ENCODE measurements at places on chromosomes 4 and X.

DNA sequence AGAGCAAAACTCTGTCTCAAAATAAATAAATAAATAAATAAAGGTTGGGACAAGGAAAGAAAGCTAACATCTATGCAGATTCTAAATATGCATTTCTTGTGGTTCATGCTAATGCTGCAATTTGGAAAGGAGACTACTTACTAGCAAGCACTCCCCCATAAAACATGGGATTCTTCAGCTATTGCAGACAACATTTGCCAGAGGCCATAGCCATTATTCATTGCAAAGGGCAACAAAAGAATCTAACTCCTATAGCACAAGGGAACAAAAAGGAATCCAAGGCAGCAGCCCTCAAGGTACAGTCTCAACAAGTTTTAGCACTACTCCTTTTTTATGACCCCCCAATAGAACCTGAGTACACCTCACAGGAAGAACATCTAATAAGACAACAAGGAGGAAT lies 8.0 kb upstream of the HERC5 start:
- no peak for DNase-seq

DNA sequence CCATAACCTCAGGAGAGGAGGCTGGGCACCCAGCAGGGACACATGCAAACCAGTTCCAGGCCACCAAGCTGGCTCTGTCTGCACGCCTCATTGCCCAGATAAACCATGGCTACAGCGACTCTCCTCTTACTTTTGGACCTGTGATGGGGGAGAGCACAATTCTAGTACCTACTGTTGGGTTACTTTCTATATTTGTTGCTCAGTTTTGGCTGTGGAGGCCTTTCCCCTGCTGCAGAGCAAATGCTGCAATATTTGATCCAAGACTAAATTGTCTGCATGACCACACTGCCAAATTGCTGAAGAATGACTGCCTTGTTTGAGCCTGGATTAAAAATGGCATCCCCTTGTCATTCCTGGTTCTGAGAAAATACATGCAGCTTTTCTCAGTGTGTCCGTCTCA lies 253.5 kb downstream of the ARHGAP10 start:
- DNase-seq: no peak

- no peak for DNase-seq
Observed at GRCh38 chrX:122439831-122440230, 744.2 kb upstream of the GRIA3 start.

GRCh38 chr4:165325732-165326512 lies 1.5 kb upstream of the MSMO1 start:
- DNase-seq: no peak

DNA sequence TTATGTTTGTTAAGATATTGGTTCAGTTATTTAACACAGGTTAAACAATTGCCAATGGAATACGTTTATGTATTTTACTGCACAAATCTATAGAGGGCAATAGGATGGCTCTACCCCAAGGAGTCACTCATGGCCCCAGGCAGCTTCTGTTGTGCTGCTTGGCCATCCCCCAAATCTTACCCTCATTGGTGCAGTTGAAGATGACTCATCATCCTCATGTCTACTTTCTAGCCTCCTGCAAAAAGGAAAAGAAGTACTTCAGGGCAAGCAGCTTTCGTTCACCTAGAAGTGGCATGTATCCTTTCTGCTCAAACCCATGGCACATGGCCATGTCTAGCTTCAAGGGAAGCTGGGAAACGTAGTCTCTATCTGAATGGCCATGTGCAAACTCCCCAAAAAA lies 14.2 kb downstream of the PHOX2B start:
- DNase-seq: no peak

GRCh38 chrX:110268886-110269285 lies 49.0 kb downstream of the AMMECR1 start:
- no peak for DNase-seq

- no peak for DNase-seq
Observed at GRCh38 chr4:32119907-32120306, 1399.7 kb downstream of the PCDH7 start.

GRCh38 chrX:83829874-83830273 lies 31.1 kb upstream of the CYLC1 start:
- DNase-seq: no peak

GRCh38 chr4:111761531-111761930 lies 383.7 kb upstream of the FAM241A start:
- DNase-seq: no peak

- DNase-seq: no peak
Observed at GRCh38 chrX:108216405-108216804, 124.8 kb downstream of the ATG4A start.

- DNase-seq: no peak
Observed at GRCh38 chr4:109275066-109275745, 27.3 kb downstream of the COL25A1 start.

- DNase-seq: no peak
Observed at GRCh38 chr4:7134737-7135388, 57.5 kb upstream of the SORCS2 start.

DNA sequence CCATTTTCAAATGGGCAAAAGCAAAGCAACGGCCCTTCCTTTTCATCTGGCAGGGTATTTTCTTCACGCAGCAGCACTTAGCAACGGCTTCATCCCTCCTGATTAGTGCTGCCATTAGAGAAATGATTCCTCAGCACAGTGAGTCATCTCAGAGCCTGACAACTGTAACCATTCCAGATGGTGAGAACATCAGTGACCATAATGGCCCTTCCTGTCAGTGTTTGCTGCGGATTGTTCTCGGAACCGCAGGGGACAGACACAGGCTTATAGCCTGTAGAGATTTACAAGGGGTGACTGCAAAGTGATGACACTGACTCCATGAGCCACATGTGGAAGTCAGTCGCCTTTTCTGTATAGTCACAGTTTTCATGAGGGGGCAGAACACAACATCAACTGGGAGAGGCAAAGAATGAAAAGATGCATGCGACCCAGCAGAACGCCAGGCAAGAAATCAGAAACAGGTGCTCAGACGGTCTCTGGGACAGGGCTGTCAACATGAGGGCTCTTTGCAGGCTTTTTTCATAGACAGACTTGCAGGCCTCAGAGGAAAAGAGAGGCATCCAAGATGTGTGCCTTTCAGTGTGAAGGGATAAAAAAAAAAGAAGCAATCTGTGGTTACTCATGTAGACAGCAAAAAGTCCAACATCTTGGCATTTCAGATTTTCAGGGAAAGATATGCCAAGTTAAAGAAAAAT lies 69.9 kb upstream of the FBXW7 start:
- DNase-seq: no peak

DNA sequence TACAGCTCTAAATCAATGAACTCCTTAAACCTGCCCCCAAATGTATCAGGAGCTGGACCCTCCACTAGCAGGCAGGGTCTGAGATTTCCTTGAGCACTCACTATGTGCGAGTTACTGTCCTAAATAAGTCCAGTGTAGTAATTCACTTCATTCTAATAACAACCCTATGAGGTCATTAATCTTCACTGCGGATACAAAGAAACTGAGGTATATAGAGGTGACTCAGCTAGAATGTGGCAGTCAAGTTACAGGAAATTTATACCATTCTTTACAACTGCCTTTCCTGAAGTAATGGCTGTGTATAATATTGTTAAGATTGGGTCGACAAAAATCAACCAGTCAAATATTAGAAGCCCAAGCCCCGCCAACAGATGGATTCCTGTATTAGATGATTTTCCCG lies 473.9 kb upstream of the FTHL17 start:
- no peak for DNase-seq

GRCh38 chrX:71976753-71977152 lies 66.1 kb downstream of the NHSL2 start:
- no peak for DNase-seq

- peak; percentile 37 for DNase-seq
Observed at GRCh38 chrX:130079824-130080406, 30.4 kb downstream of the ELF4 start.

GRCh38 chrX:108947205-108947604 lies 210.8 kb upstream of the IRS4 start:
- DNase-seq: no peak

GRCh38 chr4:157447195-157447594 lies 226.7 kb downstream of the GRIA2 start:
- DNase-seq: no peak

GRCh38 chr4:115233600-115233999 lies 120.2 kb upstream of the NDST4 start:
- DNase-seq: no peak

DNA sequence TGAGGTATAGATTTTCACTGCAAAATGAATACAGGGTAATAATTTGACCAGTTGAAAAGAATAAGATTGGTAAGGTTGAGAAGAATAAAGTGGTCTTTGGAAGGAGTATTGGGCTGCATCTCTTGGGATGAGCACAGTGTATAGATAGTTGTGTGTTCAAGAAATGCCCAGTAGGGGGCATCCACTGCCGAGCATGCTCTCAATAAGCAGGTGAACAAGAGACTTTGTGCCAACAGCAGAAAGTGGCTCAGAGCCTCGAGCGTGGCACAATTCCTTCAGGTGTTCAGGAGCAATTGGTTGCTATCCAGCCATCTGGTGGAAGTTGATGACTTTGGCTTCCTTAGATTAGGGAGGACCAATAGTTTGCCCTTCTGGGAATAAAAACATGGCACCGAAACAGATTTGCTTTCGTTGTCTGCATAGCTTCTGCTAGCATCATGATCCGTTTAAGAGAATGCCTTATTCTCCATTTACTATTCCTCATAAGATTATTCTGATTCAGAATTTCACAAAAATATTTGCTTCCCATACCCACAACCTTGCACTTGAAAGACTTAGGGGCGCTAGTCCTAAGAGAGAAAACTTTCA lies 258.1 kb upstream of the NEIL3 start:
- no peak for DNase-seq

DNA sequence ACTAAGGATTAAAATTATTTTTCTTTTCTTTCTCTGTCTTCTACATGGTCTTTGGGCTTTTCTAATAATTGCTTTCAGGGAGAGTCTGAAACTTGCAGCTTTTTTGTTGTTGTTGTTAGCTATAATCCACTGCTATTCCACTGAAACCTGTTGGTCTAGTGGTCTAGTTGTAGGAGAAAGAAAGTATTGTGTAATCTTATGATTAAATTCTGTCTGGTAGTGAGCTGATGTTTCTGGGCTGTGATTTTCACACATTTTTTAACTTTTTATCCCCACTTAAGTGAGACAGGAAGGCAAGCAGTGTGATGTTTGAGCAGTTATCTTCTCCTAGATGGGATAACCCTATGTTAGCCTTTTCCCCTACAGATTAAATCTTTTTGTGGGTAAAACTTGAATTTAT lies 825.2 kb downstream of the PCDH7 start:
- DNase-seq: no peak

DNA sequence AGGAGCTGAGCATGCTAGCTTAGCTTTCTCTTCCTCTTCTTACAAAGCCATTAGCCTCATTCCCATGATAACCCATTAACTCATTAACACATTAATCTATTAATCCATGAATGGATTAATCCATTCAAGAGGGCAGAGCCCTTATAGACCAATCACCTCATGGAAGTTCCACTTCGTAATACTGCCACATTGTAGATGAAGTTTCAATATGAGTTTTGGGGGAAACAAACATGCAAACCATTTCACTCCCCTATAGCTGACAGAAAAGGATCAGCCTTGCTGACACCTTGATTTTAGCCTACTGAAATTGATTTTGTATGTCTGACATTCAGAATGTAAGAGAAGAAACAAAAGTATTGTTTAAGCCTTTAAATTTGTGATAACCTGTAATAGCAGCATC lies 251.8 kb upstream of the GALNTL6 start:
- no peak for DNase-seq

GRCh38 chrX:120726294-120726693 lies 96.4 kb upstream of the C1GALT1C1 start:
- DNase-seq: no peak

DNA sequence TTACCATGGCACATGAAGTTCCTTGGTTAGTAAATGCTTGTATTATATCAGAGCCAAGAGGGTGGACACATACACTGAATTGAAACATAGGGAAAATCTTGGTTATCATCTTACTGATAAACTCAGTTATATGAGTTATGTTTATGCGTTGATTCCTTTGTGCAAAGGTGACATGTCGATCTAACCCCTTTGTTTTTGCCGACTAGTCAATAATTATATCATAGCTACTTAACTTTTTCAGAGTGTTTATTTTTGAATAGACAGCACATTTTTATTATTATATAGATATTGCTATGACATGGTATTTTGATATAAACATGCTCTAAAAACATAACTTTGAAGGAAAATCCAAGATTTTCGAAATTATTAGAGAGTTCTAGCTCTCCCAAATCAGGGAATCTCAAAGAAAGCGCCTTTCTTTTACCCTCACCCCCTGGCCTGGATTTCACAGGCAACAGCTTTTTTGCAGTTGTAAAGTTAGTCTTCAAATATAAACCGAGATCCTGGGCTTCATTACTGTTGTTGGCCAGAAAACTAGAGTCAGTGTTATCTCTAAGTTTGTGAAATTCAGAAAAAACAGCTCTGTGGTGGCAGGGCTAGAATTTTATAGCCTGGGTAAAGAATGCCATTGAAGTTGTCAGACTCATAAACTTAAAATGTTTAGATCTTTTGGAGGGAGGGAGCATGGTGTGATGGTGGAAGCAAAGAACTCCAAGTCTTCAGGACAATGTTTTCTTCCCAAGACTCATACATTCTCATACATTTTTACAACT lies 45.8 kb upstream of the PITX2 start:
- DNase-seq: no peak

DNA sequence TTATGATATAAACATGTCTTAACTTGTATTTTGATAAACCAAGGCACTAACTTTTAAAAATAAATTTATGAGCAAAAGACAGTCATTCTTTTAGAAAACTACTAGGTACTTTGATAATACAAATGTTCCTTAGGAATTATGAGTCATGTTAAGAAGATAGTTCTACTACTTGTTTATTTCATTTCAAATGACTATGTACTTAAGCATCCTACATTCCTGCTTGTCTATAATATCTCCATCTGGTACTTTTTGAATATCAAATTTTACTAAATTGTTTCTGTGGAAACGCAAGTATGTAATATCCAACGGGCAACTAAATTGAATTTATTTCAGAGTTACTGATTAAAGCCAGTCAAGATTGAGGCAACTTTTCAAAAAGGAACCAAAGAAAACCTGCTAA lies 61.8 kb downstream of the CAMK2D start:
- no peak for DNase-seq

DNA sequence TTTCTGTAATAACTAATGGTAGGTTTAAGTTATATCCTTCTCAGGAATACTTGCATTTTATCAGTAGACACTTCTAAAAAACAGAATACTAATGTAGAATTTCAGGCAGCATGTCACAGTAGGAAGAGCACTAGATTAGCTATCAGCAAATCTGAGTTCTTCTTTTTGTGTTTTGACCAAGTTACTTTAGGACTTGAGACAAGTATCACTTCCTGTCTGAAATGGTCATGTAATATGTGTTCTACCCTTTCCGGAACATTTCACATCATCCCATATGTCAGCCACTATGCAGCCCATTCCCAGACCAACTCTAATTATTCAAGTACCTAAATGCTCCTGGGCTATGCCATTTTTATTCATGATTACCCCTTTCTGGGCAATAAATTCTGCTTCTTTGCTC lies 401.8 kb upstream of the RPS6KA3 start:
- DNase-seq: no peak

- DNase-seq: no peak
Observed at GRCh38 chr4:184765473-184766340, 31.8 kb upstream of the CENPU start.

DNA sequence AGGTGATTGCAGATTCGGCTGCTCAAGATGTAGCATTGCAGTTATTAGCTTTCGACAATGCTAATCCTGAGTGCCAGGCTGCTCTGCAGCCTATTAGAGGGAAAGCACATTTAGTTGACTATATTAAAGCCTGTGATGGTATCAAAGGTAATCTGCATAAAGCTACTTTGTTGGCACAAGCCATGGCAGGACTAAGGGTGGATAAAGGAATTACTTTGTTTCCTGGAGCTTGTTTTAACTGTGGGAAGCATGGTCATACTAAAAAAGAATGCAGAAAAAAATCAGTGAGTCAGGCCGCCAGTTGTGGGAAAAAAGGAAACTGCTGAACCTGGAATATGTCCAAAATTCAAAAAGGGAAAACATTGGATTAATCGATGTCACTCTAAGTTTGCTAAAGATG lies 154.9 kb upstream of the TECRL start:
- DNase-seq: no peak

All from naive thymus-derived CD8-positive, alpha-beta T cell (primary cell).